ENCODE measurements at places on chromosomes 5 and 9.

GRCh38 chr5:93915142-93915553 is 173.7 kb upstream of the POU5F2 start:
- DNase-seq, result no peak

DNA sequence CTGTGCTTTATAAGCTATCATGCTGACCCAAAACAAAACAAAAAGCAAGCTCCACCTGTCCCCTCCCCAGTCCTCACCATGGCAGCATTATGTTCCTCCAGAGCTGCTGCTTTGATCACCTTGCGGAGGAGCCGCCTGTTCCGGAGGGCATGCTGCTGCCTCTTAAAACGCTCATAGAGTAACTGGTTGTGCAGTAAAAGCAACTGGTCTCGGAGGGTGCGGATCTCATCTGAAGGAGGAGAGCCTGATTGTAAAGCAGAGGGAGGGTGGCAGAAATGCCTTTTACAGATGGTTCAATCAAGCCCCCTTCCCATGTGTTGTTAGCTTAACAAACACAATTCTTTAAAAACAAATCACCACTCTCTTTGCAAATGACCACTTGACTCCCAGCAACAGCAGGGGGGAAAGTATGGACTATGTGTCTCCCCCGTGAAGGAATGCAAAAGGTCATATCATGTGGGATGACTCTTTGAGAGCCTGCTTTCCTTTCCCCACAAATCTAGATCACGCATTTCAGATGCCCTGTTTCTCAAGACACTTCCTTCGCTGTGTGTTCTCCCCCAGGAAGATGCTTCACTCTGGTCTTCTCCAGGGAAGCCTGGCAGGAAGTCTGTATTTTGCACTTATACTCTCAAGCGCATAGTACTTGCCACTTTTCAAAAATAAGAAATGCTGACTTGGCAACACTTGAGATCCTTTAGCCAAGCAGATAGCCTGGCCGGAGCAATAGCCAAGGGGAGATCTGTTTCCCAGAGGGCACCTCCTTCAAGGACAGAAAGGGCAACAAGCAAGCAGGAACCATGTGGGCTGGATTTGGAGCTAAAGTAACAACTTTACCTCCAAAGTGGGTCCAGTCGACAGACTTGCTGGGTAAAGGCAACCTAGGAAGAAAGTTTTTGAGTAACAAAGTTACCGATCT is 25.1 kb downstream of the SPACA9 start:
- DNase-seq, result no peak

GRCh38 chr5:142250119-142250518 is 74.7 kb downstream of the SPRY4 start:
- DNase-seq, result no peak

DNA sequence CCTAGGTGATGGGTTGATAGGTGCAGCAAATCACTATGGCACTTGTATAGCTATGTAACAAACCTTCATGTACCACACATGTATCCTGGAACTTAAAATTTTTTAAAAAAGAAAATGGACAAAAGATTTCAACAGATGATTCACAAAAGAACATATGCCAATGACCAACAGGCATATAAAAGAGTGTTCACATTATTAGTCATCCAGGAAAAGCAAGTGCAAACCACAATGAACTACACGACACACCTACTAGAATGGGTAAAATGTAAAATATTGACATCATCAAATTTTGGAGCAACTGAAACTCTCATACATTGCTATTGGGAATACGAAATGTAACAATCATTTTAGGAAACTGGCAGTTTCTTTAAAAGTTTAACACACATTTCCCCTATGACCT is 109.9 kb downstream of the YIPF5 start:
- DNase-seq, result no peak

DNA sequence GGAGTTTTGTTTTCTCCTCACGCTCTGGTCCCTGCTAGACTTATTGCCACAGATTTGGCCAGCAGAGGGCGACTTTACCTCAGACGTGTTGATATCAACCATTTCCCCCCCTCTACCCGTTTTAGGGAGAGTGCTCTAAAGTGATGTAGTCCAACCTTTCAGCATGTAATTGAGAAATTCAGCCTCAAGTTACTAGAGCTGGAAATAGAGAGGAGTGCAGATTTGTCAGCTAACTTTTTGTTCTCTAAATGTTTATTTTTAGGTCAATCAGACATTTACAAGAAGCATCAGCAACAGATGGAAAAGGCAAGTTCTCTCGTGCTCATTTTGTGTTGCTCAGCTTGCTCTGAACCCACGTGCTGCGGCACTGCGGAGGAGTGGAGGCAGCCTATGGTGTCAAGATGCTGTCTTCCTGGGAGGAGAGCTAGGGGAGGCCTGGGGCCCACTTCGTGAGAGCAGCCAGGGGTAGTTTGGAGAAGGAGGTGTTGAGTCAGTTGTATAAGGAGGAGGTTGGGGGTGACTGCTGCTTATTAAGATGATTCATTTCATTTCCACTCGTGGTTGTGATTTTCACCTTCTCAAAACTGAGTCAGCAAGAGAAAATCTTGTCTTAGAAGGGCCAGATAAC is 53.6 kb downstream of the GPR107 start:
- DNase-seq, result peak; percentile 89

DNA sequence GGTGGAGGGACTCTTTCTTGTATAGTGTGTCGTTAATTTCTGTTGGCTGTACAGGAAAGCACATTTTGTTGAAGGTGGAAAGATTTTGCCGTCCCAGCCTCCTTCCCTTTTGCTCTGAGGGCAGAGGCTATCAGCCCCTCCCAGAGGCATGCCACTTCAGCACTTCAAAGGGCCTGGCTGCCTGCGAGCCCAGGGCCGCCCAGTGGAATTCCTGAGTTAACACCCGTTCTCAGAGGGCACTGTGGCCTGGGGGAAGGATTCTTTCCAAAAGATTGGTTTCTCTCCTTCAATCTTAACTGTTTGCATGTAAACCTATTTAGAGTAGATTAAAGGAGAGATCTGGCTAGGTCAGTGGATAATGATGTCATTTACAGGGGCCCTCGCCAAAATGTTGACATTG is 238.6 kb downstream of the FANCC start:
- no peak for DNase-seq

- no peak for DNase-seq
These were observed 142.1 kb downstream of the XRCC4 start for GRCh38 chr5:83219495-83219894.

DNA sequence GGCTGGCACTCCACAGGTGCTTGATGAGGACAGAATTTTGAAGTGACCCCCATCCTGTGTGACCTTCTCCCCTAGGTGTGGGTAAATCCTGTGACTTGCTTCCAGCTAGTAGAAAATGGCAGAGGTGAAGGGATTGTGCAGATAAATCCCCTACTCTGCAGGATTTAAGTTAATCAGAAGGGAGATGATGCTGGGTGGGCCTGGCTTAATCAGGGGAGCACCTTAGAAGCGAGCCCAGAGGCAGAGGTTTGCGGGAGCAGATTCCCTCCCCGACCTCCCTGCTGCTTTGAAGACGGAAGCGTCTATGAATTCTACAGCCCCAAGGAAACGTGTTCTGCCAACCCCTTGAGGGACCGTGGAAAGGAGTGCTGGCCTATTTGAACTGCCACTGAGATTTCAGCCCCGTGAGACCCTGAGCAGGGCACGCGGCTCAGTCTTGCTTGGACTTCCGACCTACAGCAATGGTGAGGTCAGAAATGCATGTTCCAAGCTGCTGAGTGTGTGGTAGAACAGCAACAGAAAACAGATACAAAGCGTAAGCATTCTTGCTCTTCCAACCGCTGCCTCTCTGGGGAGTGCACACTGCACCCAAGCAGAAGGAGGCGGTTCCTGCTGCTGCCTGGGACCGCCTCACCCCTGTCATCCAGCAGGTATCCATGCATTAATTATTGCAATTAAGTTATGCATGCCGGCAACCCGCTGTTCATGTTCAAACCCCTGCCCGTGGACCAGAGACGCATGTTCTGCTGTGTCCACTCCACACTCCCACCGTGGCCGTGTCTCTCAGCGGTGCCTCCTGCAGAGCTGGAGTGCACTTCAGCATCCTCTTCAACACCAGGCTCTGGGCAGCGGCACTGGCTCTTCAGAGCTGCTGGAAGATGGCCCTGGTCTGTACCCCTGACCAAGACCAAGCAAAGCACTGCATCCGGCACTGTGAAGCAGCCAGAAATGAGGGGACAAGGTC is 54.6 kb upstream of the RXRA start:
- DNase-seq, result no peak

- no peak for DNase-seq
These were observed 57.2 kb upstream of the DHFR start for GRCh38 chr5:80711938-80712337.

- DNase-seq, result peak; percentile 10
These were observed 28.1 kb downstream of the ZNF608 start for GRCh38 chr5:124718380-124718789.

DNA sequence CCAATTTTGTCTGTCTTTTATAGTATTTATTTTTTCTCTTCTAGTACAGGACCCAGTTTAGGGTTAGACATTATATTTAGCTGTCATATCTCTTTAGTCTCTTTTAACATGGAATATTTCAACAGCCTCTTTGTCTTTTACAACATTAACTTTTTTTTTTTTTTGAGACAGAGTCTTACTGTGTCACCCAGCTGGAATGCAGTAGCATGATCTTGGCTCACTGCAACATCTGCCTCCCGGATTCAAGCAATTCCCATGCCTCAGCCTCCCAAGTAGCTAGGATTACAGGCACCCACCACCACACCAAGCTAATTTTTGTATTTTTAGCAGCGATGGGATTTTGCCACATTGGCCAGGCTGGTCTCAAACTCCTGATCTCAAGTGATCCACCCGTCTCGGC is 90.1 kb downstream of the ADAMTS6 start:
- no peak for DNase-seq

- no peak for DNase-seq
These were observed 13.9 kb upstream of the TMEM250 start for GRCh38 chr9:136132512-136133050.

GRCh38 chr9:81664638-81665222 is 24.6 kb downstream of the TLE1 start:
- peak; percentile 12 for DNase-seq
